ENCODE measurements at places on chromosomes 11 and 22.

DNA sequence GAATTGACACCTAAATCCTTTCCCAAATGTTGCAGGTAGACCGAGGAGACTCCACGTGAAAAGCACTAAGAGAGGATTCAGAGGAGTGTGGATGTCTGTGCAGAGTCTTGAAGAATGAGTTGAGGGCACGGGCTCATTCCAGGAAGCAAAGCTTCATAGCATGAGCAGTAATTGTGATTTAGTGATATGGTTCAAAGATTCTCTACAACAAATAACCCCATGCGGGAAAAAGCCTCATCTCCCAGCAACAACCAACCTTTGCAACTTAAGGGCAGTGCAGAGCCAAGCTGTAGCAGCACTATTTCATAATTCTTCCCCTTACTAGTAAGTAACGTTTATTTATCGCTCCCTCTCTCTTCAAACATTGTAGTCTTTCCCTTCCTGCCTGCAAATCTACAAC lies 87.5 kb upstream of the CLMP start:
- peak; percentile 21 for DNase-seq

DNA sequence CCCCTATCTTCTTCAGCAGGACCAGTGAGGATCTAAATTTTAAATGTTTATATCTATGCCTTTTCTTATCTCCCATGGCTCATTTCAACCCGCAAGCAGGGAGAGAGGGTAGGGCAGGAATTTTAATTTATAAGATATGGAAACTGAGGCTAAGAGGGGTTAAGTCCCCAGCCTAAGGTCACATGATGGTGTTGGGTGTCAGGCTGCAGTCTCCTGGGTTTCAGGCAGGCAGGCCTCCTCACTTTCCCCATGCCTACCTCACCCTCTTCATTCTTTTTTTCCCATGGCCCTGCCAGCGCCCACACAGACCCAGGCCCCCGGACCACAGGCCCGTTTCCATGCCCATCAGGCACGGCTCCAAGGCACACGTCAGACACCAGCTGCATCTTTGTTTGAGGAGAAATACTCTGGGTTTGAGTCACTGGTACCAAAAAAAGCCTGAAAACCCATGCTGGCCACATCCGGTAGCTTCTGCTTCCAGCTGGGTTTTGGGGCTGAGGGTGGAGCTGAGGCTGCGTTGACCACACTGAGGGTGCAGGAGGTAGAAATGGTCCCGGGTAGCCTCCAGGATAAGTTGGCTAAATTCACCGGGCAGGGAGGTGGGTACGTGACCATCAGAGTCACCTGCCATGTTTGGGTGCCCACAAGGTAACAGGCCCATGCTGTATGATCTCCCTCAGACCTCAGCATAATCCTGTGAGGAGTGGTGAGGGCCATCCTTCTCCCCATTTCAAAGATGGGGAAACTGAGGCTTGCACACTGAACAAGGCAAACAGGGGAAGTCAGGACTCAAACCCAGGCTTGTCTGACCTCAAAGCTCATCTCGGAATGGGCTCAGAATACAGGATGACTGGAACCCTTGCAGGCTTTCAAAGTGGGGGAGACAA lies 7.5 kb downstream of the CRYBB1 start:
- DNase-seq: no peak

GRCh38 chr22:49010901-49011300 lies 816.8 kb downstream of the BRD1 start:
- no peak for DNase-seq

DNA sequence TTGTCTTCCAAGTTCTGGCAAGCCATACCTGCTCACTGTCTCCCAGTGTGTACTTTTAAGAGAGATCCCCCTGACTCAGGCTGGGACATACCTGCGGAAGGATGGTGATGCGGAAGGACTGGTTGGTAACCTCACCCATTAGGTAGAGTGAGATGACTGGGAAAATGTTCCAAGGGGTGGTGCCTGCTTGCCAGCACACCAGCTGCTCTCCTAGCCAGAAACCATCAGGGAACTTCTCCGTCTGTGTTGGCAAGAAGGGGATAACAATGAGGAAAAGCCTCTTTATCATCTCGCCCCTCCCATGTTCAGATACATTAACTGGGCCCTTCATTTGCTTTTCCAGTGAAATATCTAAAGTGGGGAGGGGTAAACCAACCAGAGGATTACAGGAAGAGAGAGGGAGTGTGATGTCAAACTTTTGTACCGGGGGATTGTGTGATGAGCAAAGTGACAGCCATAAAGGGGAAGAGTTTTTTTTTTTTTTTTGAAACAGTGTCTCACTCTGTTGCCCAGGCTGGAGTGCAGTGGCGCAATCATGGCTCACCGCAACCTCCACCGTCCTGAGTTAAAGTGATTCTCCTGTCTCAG lies at the start of gene BACE1-AS:
Gene BACE1-AS (plus strand): TSS at position 538 of the 588 bp plus-strand sequence.
- DNase-seq: no peak

DNA sequence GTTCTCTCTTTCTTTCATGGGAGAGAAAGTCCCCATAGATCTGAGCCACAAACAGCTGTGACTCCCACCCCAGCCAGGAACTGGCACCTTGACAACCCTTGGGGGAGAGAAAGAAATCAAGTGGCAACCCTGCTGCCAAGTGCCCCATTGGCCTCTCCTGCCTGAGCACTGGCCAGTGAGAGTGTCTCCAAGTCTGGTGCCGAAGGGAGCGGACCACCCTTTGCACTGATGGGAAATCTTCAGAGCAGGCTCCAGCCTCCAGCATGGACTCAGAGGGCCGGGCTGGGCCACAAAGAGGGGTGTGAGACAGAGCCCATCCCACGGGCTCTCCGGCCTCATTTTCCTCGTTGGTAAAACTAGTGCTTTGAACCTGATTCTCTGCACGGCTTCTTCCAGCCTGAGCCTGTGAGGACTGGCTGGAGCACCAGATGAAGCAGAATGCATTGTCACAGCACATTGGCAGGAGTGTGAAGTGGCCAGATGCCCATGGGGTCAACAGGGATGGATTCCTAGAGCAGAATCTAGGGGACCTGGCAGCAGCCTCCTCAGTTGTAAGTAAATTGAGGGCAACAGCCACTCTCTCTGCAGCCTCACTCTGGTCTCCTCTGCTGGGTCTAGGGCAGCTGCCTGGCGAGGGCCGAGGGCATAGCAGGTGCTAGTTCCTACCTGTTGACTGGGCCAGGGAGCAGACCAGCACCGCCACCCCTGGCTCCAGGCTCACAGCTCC lies 81.4 kb downstream of the TRIM29 start:
- DNase-seq: no peak

GRCh38 chr22:19987394-19988306 lies 29.0 kb downstream of the ARVCF start:
- peak; percentile 88 for DNase-seq

Measured in kidney (tissue), 22 donors.